Stimulated activated CD8-positive, alpha-beta memory T cell treated with anti-CD3 and anti-CD28 coated beads, Interleukin-12 subunit alpha, Interleukin-12 subunit beta, amount 100 ng/mL, for 4 hours (primary cell): ENCODE measurements at places on chromosomes 1 and 21.

- DNase-seq, result no peak
These were observed 120.6 kb downstream of the DNM3 start for GRCh38 chr1:171961861-171962260.

- no peak for DNase-seq
These were observed 32.9 kb downstream of the RASAL2 start for GRCh38 chr1:178126741-178127185.

- DNase-seq, result peak; percentile 44
These were observed 771 bp upstream of the RAD54L start for GRCh38 chr1:46246548-46247435.

- DNase-seq, result no peak
These were observed 14.5 kb downstream of the PIK3R3 start for GRCh38 chr1:46117810-46118494.

DNA sequence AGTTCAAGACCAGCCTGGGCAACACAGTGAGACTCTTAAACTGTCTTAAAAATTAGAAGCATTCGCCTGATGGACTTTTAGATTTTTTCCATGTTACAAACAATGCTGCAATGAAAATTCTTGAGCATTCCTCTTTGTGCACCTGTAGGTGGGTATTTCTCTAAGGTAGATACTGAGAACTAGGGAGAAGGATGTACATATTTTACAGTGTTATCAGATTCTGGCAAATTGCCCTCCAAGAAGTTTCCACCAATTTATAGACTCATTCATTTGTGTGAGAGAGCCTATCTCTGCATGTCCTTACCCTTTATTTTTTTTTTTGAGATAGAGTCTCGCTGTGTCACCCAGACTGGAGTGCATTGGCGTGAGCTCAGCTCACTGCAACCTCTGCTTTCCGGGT lies 12.3 kb upstream of the LEFTY2 start:
- DNase-seq, result no peak

- no peak for DNase-seq
These were observed 30.3 kb downstream of the UBR4 start for GRCh38 chr1:19179597-19180264.

- DNase-seq, result no peak
These were observed 21.1 kb downstream of the C2CD2 start for GRCh38 chr21:41932576-41933312.
